AML-193 (cell line): ENCODE measurements at places on chromosomes 11 and 22.

- DNase-seq = no peak
Observed at GRCh38 chr11:109798521-109798920, 294.7 kb upstream of the ZC3H12C start.

DNA sequence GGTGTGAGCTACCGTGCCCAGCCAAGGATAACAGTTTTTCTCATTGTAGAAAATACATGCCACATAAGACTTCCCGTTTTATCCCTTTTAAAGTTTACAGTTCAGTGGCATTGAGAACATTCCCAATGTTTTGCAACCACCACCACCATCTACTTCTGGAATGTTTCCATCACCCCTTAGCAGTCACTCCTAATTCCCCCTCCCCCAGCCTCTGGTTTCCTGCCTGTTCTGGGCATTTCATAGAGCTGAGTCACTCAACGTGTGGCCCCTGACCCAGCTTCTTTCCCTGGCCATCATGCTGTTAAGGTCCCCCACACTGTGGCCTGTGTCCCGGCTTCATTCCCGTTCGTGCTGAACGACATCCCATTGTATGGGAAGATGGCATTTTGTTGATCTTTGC is 30.7 kb downstream of the FGF4 start:
- no peak for DNase-seq

- no peak for DNase-seq
Observed at GRCh38 chr11:2266586-2267305, 3.6 kb downstream of the ASCL2 start.

DNA sequence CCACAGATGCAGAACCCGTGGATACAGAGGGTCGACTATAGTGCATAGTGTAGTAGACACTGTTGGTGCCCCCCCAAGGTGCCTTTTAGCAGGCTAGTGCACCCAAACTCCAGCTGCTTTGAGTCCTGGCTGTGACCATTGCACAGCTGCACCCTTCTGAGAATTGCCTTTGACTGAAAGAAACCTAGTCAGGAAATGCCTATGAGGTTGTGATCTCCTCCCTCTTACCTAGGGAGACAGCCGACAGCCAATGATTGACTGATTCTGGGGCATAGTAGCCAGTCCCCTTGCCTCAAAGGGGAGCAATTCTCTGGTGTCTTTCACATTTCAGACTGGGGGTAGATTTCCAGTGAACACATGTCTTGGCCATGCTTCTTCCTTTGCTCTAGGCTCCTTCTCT is 74.2 kb downstream of the DCDC1 start:
- no peak for DNase-seq

DNA sequence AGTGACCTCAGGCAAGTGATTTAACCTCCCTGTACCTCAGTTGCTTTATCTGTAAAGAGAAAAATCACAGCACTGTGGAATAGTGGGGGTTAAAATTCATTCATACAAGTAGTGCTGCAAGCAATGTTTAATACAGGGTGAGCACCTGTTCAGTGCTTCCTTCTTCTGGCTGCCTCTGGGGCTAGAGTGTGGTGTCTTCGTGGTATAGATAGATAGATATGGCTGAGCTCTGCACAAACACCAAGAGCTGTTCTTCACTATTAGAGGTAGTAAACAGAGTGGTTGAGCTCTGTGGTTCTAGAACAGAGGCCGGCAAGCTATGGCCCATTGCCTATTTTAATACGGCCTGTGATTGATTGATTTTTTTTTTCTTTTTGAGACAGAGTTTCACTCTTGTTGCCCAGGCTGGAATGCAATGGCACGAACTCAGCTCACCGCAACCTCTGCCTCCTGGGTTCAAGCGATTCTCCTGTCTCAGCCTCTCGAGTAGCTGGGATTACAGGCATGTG is 32.9 kb downstream of the LIMK2 start:
- DNase-seq = no peak
